ENCODE measurements at places on chromosomes 13 and 19.

- no peak for DNase-seq
Measured at GRCh38 chr13:85662186-85662585, 137.0 kb downstream of the SLITRK6 start.

GRCh38 chr19:52535771-52536447 is 8.4 kb downstream of the ZNF808 start:
- DNase-seq: peak; percentile 87

DNA sequence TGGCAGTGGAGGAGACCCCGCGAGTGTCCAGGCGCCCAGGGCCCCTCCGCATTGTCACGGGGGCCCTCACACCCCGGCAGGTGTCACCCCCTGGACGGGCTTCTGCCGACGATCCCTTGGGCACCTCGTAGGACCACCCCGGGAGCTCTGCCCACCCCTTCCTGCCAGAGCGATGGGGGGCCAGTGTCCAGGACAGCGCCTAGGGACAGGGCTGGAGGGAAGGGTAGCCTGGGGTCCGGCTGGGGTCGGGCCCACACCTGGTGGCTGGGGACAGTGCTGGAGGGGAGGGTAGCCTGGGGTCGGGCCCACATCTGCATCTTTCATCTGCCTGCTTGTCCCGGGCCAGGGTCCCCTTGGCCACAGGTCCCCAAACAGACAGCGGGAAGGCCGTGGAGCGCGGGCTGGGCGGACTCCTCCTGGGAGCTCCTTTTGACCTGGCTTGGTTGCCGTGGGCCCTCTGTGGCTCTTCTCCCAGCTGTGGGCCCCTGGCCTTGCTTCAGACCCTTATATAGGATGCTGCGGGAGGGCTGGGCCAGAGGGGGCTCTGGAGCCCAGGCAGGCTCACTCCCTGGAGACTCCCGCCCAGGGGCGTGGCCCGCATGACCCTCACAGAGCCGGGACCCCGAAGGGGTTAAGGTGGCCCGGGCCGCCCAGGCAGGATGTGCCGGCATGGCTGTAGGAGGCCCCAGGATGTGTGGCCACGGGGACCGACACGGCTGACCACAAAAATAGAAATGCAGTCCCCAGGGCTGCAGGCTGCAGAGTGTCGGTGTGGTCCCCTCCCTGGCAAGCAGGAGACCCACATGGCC is 74.1 kb upstream of the MCF2L start:
- DNase-seq: no peak

- DNase-seq: peak; percentile 50
Measured at GRCh38 chr19:47699360-47699917, 13.8 kb upstream of the EHD2 start.

- DNase-seq: no peak
Measured at GRCh38 chr19:47315125-47315821, 5.6 kb downstream of the C5AR1 start.

DNA sequence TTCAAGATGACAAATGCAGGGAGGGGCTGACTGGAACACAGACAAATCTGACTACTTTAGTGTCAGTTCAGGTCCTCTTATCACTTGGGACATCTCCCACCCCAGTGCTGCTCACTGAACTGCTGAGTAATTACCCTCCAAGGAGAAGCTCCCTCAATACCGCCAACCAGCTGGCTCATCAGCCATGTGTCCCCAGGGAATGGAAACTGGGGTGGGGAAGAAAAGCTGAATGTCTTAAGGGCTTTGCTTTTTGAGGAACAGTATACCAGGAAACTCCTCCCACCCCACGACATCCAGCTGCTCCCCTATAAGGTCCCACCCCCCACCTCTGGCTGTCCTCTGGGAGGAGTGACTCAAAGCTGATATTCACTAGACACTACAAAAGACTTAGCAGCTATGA is 2.0 kb downstream of the ZNF823 start:
- no peak for DNase-seq

DNA sequence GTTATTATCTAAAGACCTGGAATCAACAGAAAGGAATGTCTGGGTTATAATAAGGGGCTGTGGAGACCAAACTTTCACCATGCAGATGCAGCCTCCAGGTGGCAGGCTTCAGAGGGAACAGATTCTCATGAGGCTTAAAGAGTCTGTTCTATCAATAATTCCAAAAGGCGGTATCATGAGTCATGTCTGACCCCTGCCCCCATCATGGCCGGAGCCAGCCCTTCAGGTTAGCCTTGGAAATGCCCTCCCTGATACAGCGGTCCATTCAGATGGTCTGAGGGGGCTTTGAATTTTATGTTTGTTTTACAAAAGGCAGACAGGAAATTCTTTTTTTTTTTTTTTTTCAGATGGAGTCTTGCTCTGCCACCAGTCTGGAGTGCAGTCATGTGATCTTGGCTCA is 21.7 kb upstream of the LAMP1 start:
- DNase-seq: no peak

GRCh38 chr19:10043286-10043927 is 30.1 kb downstream of the RDH8 start:
- no peak for DNase-seq

- DNase-seq: no peak
Measured at GRCh38 chr19:56117376-56117884, 3.7 kb downstream of the ZNF787 start.

GRCh38 chr13:30371649-30372265 is 50.5 kb upstream of the UBE2L5 start:
- peak; percentile 56 for DNase-seq

- no peak for DNase-seq
Measured at GRCh38 chr13:97288486-97288900, 66.4 kb downstream of the MBNL2 start.
